Uterus (tissue), 4 donors: ENCODE measurements at places on chromosomes 1 and 21. TPM values are rescaled to one million over a fixed set of nuclear protein-coding genes. Genes with fewer than 3 reads are reported as not detected.

HES4 gene
- 33.0 TPM for total RNA-seq

LCE1F gene
- not detected for total RNA-seq

SEMA6C gene
- total RNA-seq = 0.88 TPM

NIBAN1 gene
- 27.2 TPM for total RNA-seq

ALPL gene
- 3.8 TPM for total RNA-seq

TMPRSS3 gene
- total RNA-seq = not detected

GUCA2A gene
- total RNA-seq = not detected

KRTAP6-3 gene
- not detected for total RNA-seq

CA6 gene
- not detected for total RNA-seq

IQCC gene
- 6.8 TPM for total RNA-seq

GBP2 gene
- 61.5 TPM for total RNA-seq

SLC44A3 gene
- total RNA-seq = 5.5 TPM

LRRC38 gene
- total RNA-seq = not detected

HSD3B2 gene
- total RNA-seq = 0.49 TPM

LIPI gene
- total RNA-seq = not detected

RHD gene
- not detected for total RNA-seq

ADAMTS5 gene
- total RNA-seq = 24.8 TPM

FAM72C gene
- not detected for total RNA-seq

LRRC53 gene
- total RNA-seq = not detected

OPTC gene
- not detected for total RNA-seq

S100A7 gene
- total RNA-seq = not detected

CD247 gene
- total RNA-seq = not detected

PPFIA4 gene
- total RNA-seq = 6.5 TPM

CHIA gene
- not detected for total RNA-seq

TDRD5 gene
- not detected for total RNA-seq

BCAN gene
- total RNA-seq = 2.8 TPM

LYSMD1 gene
- total RNA-seq = 32.9 TPM

NEGR1 gene
- 42.9 TPM for total RNA-seq

FCGR3B gene
- 1.1 TPM for total RNA-seq

ACTL8 gene
- total RNA-seq = not detected

SCNM1 gene
- total RNA-seq = 13.3 TPM

TEDDM1 gene
- not detected for total RNA-seq

FCGR3A gene
- total RNA-seq = 11.1 TPM

TBX15 gene
- 0.21 TPM for total RNA-seq

FCN3 gene
- total RNA-seq = 2.1 TPM

CHODL gene
- total RNA-seq = 0.24 TPM

CYP4A22 gene
- total RNA-seq = not detected

RHCE gene
- total RNA-seq = not detected

C4BPA gene
- not detected for total RNA-seq

RNU1-4 gene
- total RNA-seq = 2,125 TPM

FCRL3 gene
- not detected for total RNA-seq

CGN gene
- total RNA-seq = 7.3 TPM

AIM2 gene
- 4.1 TPM for total RNA-seq

TMOD4 gene
- total RNA-seq = not detected

SPRR2B gene
- total RNA-seq = not detected

SMCP gene
- total RNA-seq = not detected

IFNLR1 gene
- 1.3 TPM for total RNA-seq

PLPP3 gene
- total RNA-seq = 181 TPM

HYI gene
- total RNA-seq = 65.1 TPM

FAM3B gene
- total RNA-seq = 5.1 TPM

GBP4 gene
- 11.1 TPM for total RNA-seq

FCAMR gene
- not detected for total RNA-seq

ADCY10 gene
- 0.26 TPM for total RNA-seq

RIMKLA gene
- 1.6 TPM for total RNA-seq

SAMD11 gene
- total RNA-seq = 25.6 TPM

KIRREL1 gene
- 102 TPM for total RNA-seq

PTPRU gene
- 28.2 TPM for total RNA-seq

SLC66A1 gene
- 14.0 TPM for total RNA-seq

NBPF20 gene
- total RNA-seq = 5.3 TPM
